GM18507 (cell line): ENCODE measurements at places on chromosomes 7 and 10.

DNA sequence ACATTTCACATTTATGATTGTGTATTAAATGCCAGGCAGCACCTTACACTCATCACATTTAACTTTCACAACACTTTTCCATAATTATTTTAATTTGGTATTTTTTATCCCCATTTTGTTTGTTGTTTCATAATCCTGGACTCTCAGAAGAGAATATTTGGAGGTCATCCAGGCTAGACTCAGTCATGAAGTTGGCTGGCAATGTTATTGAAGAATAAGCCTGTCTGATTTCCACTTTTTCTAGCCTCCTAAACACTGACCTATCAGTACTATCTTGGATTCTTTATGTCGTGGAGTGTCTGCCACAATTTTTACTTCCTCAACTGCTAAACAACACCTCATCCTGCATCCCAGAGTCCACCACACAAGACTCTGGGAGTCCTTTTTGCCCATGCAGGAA is 372.3 kb upstream of the NRP1 start:
- DNase-seq: no peak

GRCh38 chr7:90276033-90276728 is 31.2 kb downstream of the CFAP69 start:
- DNase-seq: no peak

GRCh38 chr10:14325325-14325955 is 5.3 kb downstream of the FRMD4A start:
- no peak for DNase-seq

- no peak for DNase-seq
Measured at GRCh38 chr10:121159670-121160069, 308.5 kb downstream of the WDR11 start.

DNA sequence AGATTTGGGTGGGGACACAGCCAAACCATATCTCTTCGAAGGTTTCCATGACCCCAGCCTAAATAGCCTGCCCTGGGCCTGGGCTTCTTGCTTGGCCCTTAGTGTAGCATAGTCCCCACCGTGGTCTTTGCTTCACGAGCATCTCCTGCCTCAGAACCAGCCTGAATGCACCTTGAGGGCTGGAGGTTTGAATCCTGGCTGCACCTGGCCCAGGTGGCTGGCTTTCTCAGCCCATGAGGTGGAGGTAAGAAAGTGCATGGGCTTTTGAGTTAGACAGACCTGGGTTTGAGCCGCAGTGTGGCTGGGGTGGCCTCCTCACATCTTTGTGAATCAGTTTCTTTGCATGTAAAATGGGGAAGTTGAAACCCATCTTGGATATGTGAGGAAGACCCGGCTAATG is 24.2 kb upstream of the PCBD1 start:
- no peak for DNase-seq

- no peak for DNase-seq
Measured at GRCh38 chr10:14543046-14543903, 212.6 kb upstream of the FRMD4A start.

- no peak for DNase-seq
Measured at GRCh38 chr10:118045837-118046394, 825 bp downstream of the RAB11FIP2 start.

- no peak for DNase-seq
Measured at GRCh38 chr7:87154569-87154968, 2.3 kb downstream of the DMTF1 start.

DNA sequence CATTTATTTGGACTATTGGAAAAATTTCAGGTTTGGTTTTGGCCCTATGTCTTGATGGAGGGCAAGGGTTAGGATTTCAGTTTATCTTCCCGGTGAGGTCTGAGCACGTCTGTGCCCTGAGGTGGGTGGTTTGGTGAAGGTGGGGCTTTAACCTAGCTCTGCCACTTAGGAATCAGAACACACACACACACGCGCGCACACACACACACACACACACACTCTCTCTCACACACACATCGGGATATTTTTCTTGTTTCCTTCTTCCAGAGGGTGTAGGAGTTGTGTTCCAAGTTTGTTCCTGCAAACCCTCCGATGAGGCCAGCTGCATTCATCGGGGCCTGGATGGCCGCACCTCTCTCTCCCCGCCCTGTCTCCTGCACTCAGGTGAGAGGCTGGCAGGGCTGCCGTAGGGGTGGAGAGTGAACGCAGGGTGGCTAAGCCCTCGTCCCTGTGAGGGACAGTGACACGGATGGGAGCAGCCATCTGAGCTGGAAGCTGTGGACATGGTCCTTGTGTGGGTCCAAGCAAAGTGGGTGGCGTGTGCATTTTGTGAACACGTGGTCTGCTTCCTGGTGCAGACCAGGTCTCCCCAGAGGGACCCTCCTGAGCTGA is 34.2 kb downstream of the CHST12 start:
- DNase-seq: no peak
